ENCODE measurements at places on chromosomes 6 and 20. TPM values are rescaled to one million over a fixed set of nuclear protein-coding genes. Genes with fewer than 3 reads are reported as not detected.

Gene CDKN1A
- 81.1 TPM for polyA plus RNA-seq

Gene ABHD16B
- 0.19 TPM for polyA plus RNA-seq

Gene HSPA1A
- polyA plus RNA-seq, result 49.5 TPM

Gene CRISP2
- polyA plus RNA-seq, result not detected

Gene TRIM15
- not detected for polyA plus RNA-seq

Gene TEAD3
- polyA plus RNA-seq, result not detected

Gene POM121L2
- polyA plus RNA-seq, result not detected

Gene LPA
- not detected for polyA plus RNA-seq

Gene NKX2-4
- polyA plus RNA-seq, result not detected

Gene FAM209B
- 0.38 TPM for polyA plus RNA-seq

Gene ZNF512B
- 0.30 TPM for polyA plus RNA-seq

Gene IL20RA
- polyA plus RNA-seq, result not detected

Gene ATP9A
- polyA plus RNA-seq, result 0.20 TPM

Gene GTSF1L
- polyA plus RNA-seq, result 1.2 TPM

Gene PRKN
- 0.55 TPM for polyA plus RNA-seq

Gene EDN3
- not detected for polyA plus RNA-seq

Gene GPLD1
- 0.95 TPM for polyA plus RNA-seq

Gene ABCF1
- polyA plus RNA-seq, result 33.7 TPM

Gene RIPPLY2
- polyA plus RNA-seq, result not detected

Gene FRK
- polyA plus RNA-seq, result 0.04 TPM

Gene FITM2
- polyA plus RNA-seq, result 0.76 TPM

Gene IMPG1
- polyA plus RNA-seq, result not detected

Gene NKAIN2
- polyA plus RNA-seq, result not detected

Gene PRSS35
- not detected for polyA plus RNA-seq

Gene CPNE1
- 306 TPM for polyA plus RNA-seq

Gene PSORS1C2
- not detected for polyA plus RNA-seq

Gene SLC22A2
- polyA plus RNA-seq, result not detected

Gene BHLHE23
- not detected for polyA plus RNA-seq
